HS-27A (cell line): ENCODE measurements at places on chromosomes 5 and 9.

DNA sequence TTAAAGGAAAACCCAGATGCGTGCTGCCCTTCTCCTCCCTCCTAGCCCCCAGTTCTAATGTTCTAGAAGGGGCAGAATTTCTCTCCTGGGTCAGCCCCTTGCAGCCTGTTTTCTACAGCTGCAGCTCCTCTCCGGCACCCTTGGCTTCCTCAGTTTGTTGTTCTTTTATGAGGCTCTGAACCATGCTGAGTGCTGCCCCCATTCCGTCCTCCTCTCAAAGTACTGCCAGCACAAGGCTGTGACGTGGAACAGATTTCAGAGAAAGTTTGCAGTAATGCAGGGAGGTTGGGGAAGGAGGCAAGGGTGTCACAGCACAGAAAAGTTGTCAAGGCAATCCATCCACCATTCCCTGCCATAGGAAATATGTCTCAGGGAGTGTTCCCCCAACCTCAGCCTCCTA lies 63.3 kb downstream of the RGS3 start:
- no peak for DNase-seq

DNA sequence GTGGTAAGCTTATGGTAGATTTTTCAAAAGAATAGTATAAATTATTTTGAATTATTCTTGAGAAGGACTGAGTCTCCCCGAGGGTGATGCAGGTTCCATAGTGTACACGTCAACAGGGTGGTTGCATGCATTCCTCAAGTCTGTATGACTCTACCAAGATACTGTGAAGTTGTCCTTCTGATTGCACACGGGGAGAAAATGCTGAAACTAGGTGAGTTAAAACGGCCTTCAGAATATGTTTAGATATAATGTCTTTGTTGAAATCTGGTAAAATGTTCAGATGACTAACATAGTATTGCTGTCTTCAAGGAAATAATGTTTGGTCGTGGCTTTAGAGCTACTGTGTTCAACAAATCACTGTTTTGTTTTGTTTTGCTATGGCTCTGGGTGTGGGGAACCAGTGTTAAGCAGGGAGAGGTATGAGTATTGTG lies 22.4 kb upstream of the TNFAIP8 start:
- DNase-seq = no peak

- no peak for DNase-seq
Measured at GRCh38 chr9:8486095-8486494, 686.5 kb upstream of the DMAC1 start.

DNA sequence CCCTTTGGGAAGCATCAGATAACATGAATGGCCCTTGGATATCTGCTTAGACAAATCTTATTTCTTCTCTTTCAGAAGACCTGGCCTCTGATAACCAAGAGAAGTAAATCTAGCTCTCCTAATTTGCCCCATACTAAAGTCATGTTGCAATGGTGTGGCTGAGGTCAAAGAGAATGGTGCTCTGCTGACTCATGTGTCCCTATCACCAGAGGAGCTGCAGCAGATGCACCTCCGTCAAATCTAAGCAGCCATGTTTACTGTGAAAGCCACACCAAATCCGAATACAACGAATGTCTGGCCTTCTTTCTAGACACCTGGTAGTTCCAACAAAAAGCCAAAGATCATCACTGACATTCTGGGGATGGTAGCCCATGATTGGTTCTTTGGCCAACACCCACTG lies 23.2 kb downstream of the RETREG1 start:
- DNase-seq = no peak

DNA sequence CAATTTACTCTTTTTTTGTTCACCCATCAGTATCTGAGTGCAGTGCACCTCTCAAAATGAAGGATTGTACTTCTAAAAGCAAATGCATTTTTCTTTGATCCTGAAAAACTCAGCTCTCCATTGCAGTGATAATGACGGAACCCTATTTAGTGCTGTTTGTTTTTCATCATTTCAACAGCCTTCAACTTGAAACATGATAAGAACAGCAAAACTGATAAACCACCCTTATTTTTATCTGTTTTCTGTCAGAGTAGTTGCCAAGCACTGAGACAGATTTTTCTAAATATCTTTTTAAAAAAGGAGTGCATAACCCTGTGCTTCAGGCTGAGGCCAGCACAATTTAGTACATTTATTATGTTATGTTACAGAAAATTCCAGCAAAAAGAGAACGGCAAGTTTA lies 549.8 kb upstream of the DMAC1 start:
- DNase-seq = no peak

- no peak for DNase-seq
Measured at GRCh38 chr5:45110399-45110798, 301.7 kb downstream of the MRPS30 start.

GRCh38 chr9:78821126-78821822 lies 524.3 kb downstream of the PSAT1 start:
- peak; percentile 45 for DNase-seq

GRCh38 chr5:39080597-39081204 lies 6.5 kb upstream of the RICTOR start:
- no peak for DNase-seq

DNA sequence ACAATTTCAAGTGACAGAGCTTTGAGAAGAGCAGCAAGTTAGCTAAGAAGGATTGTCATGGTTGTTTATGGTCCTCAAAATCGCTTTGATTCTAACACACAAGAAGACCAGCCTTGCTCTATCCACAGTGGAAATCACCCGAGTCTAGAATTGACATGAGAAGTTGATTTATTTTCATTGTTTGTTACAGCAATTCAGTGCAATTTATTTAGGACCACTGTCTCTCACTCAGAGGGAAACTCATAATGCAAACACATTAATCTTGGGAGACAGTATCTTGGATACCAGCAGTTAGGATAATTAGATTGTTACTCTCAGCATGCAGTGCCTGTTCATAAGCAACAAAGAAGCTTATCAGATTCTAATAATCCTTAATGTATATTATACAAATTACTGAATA lies 498.9 kb downstream of the NTRK2 start:
- DNase-seq = no peak

DNA sequence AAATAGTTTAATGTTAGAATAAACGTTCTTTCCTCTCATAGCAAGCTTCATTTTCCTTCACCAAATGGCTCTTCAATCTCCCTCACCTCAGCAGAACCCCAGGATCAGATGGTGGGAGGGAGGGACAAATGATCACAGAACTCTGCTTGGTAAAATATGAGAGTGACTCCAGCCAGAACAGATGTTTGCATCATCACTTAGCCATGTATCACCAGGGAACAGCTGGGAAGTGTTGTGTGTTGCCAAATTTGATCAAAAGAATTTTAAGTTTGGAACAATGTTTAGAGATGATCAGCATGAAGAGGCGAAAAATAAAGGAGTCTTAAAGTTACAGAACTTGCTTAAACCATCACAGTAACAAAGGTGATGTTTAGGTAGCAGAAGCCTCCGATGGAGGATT lies 115.7 kb downstream of the FRMD3 start:
- DNase-seq = no peak

- DNase-seq = no peak
Measured at GRCh38 chr9:104746285-104746684, 1.2 kb upstream of the NIPSNAP3A start.

- no peak for DNase-seq
Measured at GRCh38 chr9:17905781-17906175, 326.9 kb downstream of the SH3GL2 start.

DNA sequence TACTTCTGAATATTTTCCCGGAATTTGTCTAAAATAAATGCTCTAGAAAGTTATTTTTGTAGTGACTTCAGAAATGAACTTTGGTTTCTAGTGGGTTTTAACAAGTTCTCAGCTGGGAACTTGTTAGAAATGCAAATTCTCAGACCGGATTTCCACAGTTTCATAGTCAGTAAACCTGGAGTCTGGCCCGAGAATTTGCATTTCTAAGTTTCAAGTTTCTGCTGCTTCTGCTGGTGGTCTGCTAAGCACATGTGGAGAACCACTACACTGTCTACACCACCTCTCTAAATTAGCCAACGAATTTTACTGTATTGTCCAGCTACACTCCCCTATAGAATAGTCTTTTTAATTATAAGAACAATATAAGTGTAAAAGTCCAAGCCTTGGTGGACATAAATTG lies 208.0 kb downstream of the CHSY3 start:
- no peak for DNase-seq

- DNase-seq = no peak
Measured at GRCh38 chr9:134413890-134414623, 87.8 kb downstream of the RXRA start.

- DNase-seq = no peak
Measured at GRCh38 chr9:19564396-19565061, 155.7 kb downstream of the ACER2 start.

DNA sequence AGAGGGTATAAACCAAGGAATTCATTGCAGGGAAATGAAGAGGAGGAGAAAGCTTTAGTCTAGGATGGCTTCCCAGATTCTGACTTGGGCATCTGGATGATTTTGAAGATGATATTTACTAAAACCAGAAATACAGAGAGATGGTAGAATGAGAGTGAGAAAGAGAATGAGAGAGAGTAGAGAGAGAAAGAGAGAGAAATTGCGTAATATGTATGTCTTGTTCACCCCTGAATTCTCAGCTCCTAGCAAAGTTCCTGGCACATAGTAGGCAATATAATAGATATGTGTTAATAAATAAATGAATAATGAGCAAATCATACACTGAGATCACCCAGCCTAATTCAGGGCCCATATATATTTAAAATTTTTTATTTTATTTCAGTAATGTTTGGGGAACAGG lies 1089.5 kb upstream of the DMAC1 start:
- DNase-seq = no peak

DNA sequence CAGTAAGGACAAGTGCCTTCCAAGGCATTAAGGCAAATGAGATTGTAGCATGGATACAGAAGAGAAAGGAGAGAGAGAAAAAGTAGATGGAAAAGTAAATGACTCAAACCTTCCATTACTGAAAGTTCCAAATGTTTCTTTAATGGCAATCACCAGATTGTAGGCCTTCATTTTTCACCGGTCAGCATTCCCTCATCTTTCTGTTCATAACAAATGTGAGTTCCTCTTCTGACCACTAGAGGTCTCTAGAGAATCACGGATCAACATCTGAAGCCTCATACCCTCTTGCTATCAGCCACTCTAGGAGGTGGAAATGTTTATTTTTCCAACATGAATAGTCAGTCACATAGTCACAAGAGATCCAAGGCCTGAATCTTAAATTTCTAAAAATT lies 73.6 kb upstream of the RPS23 start:
- DNase-seq = no peak

GRCh38 chr5:129496864-129497595 lies 36.9 kb downstream of the ADAMTS19 start:
- DNase-seq = no peak

DNA sequence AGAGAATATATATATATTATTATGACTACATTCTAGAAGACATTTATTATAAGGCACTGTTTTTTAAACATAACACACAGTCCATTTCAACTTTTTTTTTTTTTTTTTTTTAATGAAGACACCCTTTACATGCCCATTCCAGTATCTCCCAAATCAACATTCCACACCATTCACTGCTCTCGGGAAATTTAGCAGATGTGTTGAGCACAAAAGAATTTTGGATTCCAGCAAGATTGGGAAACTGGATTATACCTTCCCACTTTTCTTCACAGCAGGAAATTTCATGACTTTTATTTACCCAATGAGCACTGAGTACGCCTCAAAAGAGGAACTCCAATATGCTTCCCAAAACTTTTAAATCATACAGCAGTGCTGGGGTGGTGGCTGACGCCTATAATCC lies 333.6 kb upstream of the DAB2 start:
- DNase-seq = no peak

DNA sequence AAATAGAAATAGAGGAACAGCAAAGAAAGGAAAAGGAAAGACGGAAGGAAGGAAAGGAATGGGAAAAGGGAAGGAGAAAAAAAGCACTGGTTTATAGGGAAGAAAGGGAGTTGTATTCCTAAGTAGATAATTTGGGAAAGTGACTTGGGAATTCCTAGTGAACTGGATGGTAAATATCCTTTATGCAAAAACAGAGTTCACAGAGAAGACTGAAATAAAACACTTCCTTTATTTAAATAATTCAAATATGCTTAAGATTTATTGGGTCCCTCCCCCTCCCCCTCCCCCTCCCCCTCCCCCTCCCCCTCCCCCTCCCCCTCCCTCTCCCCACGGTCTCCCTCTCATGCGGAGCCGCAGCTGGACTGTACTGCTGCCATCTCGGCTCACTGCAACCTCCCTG lies 69.4 kb downstream of the PJA2 start:
- DNase-seq = no peak

DNA sequence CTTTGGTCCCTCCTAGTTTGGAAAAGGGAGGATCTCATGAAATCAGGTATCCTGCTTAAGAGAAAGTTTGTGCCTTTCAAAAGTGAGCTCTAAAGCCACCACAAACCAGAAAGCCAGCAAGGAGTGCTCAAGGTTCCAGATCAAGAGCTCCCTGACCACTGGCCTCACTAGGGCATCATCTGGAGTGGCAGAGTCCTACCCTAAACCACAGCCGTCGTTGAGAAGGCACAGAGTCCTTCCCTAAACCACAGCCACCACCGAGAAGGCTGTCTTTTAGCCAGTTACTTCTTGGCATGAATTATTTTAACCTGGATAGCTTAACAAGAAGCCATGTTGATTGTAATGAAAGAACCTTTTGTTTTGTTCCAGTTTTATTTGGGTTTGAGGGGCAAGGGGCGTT lies 102.9 kb downstream of the FRMD3 start:
- DNase-seq = no peak

DNA sequence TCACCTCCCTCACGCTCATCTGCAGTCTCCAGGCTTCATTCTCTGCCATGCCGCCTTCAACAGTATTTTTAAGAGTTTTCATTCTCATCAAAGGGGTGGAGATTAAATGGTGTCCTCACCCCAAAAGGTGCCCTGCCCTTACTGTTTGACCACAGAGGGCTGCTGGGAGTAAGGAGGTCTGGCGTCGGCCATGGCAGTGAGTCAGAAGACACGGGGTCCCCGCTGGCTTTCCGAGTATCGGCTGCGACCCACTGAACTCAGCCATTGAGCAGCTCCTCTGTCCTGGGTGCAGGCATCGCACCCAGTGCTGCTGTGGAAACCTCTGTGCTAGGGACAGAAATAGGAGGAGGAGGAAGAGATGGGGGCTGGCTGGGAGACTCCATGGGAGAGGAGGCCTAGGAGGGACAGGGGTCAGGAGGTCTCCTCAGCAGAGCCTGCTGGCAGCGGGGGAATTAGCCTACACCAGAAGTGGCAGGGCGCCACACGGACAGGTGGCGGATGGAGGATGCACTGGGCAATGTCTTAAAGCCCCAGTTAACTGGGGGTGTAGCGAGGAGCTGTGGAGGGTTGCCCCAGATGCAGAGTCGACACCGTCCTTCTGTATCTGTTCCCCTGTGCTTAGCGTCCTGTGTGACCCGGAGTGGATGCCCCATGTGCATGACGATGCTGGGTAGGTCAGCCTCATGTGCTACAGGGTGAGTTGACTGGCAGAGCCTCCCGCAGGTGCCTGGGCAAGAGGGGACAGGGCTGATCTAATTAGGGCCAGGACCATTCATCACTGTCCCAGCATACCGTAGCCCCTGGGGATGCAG lies 15.4 kb upstream of the PLEKHG4B start:
- no peak for DNase-seq

DNA sequence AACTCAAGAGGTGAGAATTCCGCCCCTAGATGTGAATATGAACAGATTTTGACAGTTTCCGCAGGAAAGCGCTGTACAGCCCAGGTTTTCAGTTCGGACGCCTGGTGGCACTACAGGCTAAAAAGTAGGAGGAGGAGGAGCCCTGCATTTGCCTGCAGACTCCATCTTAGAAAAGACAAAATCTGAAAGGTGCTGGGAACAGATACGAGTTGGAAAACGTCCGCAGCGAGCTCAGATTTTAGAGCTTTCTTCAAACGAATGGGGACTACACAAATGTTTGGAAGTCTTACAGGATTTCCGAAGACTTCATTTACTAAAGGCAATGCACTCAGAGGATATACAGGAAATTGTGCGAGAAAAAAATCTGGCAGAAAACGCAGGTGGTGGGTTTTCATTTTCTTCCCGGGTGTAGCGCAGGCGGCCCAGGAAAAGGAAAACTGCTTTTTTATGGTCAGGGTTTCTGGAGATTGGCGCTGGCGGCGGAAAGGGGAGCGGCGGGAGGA lies 9.9 kb upstream of the PCDHB2 start:
- DNase-seq = no peak
